Progenitor cell of endocrine pancreas (in vitro differentiated cells): ENCODE measurements at places on chromosomes 1 and 21.

GRCh38 chr21:45854690-45855247 is 126.8 kb upstream of the COL6A1 start:
- no peak for DNase-seq

- no peak for DNase-seq
Observed at GRCh38 chr1:153849487-153850185, 73.1 kb downstream of the GATAD2B start.

GRCh38 chr1:152109998-152110294 is 5.3 kb downstream of the TCHH start:
- no peak for DNase-seq

- no peak for DNase-seq
Observed at GRCh38 chr1:91511386-91511785, 10.7 kb downstream of the CDC7 start.

- DNase-seq: peak; percentile 67
Observed at GRCh38 chr1:21607549-21608529, 61.3 kb downstream of the RAP1GAP start.

DNA sequence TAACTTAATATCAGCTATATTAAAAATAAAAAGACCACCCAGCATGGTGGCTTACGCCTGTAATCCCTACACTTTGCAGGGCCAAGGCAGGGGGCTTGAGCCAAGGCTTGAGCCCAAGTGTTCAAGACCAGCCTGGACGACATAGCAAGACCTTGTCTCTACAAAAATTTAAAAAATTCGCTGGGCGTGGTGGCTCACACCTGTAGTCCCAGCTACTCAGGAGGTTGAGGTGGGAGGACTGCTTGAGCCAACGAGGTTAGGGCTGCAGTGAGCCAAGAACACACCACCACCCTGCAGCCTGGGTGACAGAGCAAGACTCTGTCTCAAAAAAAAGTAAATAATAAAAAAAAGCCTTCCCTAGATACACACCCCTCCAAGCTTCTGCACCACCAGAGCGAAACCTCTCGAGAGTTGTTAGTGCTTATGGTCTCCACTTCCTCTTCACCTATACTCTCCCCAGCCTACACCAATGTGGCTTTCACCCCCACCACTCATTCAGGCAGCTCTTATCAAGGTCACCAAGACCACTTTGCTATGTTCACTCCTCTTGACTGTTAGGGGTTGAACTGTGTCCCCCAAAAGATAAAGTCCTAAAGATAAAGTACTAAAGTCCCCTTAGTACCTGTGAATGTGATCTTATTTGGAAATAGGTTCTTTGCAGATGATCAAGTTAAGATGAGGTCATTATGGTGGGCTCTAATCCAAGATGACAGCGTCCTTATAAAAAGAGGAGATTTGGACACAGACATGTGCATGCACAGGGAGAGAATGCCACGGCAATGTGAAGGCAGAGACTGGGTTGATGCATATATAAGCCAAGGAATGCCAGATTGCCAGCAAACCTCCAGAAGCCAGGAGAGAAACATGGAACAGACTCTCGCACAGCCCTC is 6.8 kb upstream of the PPP1R15B start:
- no peak for DNase-seq

GRCh38 chr1:29448456-29449235 is 212.3 kb downstream of the PTPRU start:
- DNase-seq: no peak

DNA sequence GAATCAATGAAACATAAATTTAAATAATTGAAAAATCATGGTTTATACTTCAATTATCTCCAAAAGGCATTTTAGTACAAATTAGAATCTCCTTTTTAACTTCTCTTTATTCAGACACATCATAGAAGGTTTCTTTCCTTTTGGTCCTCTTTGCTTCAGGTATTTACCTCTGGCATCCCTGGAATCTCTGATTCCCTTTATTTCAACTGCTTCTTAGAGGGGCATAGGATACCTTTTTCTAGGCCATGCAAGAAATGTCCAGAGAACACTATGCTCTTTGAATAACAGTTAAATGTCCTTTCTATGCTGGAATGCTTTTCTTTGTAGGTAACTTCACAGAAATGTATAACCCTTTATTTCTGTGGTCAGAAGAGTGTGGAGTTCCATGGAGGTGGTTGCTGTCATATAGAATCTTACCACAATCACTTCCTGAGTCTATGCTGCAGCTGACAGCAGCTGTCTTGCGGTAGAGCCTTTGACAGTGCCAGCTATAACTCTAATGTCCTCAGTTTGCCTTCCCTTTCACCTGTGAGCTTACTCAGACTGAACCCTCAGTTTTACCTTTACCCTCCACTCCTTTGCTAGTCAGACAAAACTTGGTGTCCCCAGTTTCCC is 8.6 kb downstream of the LAMC2 start:
- DNase-seq: no peak

DNA sequence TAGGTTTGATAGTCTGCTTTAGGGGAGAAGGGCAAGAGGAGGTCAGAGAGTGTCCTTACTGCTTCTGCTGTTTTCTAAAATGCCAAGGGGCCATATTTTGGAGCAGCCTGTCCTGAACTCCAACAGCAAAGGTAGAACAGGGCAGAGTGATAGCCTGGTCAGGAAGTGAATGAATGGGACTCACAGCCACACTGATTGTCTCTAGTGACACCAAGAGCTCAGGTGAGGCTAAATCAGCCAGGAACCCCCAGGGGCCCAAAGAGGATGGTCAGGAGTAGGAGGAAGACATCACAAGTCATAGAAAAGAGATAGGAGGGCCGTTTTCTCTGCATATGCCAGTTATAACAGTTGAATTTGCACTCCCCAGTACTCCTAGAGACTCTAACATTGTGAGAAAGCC is 97.4 kb upstream of the DUSP10 start:
- DNase-seq: no peak

- DNase-seq: no peak
Observed at GRCh38 chr1:111818546-111818945, 62.8 kb downstream of the DDX20 start.

DNA sequence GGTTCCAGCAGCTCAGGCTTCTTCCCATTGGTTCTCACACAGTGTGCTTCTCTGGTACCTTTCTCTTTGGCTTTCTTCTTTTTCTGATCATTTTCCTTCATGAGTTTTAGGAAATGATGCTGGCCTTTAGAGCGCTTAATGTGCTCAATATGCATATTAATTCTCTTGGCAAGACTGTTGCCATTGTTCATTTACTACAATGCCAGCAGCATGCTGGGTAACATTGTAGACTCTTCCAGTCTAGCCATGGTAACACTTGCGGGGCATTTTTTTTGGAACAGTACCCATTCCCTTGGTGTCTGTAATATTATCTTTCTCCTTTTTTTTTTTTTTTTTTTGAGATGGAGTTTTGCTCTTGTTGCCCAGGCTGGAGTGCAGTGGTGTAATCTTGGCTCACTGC is 21.7 kb downstream of the UBE4B start:
- DNase-seq: no peak

GRCh38 chr1:20719261-20719660 is 1.5 kb upstream of the KIF17 start:
- DNase-seq: no peak

- DNase-seq: peak; percentile 17
Observed at GRCh38 chr1:1173793-1174415, at the start of gene TTLL10. TTLL10 (plus strand) TSS chr1:1173880; CDS start chr1:1179216, 5,336 bp downstream.

- no peak for DNase-seq
Observed at GRCh38 chr1:34089731-34090130, 75.3 kb downstream of the CSMD2 start.

GRCh38 chr1:161114556-161114955 is 3.3 kb downstream of the PFDN2 start:
- no peak for DNase-seq

DNA sequence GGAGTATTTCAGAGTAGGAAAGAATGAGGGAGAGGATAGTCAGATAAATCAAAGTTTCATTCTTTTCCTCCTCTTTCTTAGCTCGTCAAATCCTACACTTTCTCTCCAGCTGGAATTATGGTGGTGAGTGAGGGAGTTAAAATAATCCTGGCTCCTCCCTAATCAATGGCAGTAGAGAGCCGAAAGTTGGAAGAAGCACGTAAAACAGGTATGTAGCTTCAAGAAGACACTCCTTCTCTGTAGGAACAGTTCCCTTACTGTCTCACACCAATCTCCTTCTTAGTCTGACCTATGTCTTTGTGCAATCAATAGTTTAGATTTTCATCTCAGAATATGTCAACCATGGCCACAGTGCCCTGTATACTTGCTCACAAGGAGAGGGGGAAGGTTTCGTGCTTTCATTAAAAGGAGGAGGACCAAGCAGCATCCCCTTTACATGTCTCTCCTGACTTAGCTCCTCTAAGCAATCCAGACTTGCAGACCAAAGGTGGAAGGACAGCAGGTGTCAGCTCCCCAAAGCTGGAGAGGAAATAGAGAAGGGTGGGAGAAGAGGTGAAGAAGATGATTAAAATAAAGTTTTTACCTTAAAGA is 878 bp downstream of the MINDY1 start:
- no peak for DNase-seq

DNA sequence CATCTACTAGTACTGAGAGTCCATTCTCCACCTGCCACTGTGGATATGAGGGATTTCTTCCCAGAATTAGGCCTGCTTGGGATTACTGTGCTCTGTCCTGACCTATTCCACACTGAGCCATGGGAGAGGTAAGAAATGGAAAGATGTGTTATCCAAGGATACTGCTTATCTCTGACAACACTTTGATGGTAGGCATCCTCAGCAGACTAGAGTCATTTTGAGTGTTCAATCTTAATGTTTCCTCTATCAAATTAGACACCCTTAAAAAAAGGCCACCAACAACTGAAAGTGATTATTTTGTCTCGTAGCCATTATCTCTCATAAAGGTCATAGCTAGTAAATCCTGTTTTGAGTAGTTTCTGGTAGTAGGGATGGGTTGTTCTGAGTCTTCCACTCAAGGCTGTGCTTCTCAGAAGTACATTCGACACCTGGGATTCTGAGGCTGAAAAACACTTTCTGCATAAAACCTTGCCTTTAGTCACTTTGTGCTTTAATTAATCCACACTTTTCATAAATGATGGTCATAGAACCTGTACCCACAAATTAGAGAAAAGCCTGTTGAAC is 8.8 kb downstream of the ATPAF1 start:
- no peak for DNase-seq

- no peak for DNase-seq
Observed at GRCh38 chr1:174957829-174958228, 41.9 kb upstream of the CACYBP start.

DNA sequence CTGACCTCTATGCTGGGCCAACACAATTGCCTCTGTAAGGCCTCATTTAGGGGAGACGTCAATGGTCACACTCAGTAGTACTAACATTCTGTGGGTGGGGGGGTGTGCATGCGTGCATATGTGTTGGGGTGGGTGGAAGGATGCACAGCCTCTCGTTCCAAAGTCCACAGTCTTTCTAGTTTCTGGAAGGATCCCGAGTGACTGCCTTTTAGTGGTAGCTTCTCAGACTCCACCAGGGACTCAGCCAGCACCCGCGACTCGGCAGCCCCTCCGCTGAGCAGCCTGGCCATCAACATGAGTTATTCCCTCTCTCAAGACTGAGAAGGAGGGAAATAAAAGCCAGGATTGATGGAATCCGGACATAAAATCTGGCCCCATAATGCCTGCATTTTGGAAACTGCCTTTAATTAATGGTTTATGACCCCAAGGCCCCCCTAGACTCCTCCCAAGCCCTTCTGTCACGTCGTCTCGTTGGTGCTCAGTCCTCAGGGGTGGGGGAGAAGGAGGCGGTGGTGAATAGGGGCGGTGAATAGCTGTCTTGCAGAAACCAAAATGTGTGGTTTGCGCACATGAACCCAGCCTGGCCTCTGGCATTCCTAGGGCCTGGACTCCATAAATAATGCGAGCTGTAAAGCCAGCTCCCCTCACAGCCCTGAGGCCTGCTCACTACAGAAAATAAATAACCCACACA is 65.1 kb upstream of the TMEM51 start:
- no peak for DNase-seq

GRCh38 chr1:2503554-2504224 is 22.7 kb downstream of the PANK4 start:
- no peak for DNase-seq

- DNase-seq: no peak
Observed at GRCh38 chr1:45334308-45335245, 5.4 kb upstream of the TOE1 start.

DNA sequence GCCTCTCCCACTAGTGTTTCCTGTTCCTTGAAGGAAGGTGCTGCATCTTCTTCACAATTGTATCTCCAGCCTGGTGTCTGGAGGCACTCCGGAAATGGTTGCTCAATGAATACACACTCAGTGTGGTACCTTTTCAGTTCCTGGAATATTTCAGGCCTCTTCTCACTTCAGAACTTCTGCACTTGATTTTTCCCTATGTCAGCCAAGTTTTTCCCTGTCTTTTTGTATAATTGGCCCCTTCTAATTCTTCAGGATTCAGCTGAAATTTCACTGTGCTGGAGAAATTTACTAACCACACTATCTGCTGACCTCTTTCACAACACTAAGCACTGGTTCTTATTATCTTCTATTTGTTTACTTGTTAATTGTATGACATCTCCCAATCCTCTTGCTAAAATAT is 61.2 kb upstream of the MAP10 start:
- no peak for DNase-seq

- DNase-seq: no peak
Observed at GRCh38 chr1:107213225-107213624, 72.4 kb downstream of the NTNG1 start.

- no peak for DNase-seq
Observed at GRCh38 chr1:115409094-115410015, 71.3 kb upstream of the NGF start.

DNA sequence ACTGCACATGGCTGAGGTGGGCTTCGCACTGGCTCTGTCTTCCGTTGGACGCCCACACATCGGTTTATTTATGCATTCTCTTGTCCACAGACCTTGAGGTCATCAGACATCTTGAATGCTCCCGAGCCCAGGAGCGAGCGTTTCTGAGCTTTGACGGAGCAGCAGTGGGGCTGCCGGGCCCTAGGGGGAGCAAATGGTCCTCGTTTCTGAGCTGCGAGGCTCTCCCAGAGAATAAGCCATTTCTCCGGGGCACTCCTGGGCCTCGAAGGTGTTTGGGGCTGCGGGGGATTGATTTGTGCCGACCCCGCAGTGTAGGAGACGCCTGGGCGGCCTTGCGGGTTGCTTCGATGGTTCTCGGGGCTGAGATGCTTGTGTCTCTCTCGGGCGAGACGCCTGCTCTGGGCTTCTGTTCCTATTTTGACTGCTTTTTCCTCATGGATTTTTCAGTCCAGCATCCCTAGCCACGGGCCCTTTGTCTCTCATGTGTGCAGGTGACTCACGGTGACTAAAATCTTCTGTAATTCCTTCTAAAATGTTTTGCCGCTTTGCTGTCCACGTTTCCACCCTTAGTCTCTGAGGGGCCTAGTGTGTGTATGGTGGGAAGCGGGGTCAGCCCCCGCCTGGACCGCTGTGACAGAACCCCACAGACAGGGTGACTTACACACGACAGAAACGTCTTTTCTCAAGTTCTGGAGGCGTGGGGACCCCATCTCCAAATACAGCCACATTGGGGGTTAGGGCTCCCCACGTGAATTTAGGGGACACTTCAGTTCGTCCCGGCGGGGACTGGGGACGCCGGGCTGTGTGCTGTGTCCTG is 62.1 kb downstream of the FAAP20 start:
- no peak for DNase-seq

- no peak for DNase-seq
Observed at GRCh38 chr1:28792644-28793121, 19.3 kb upstream of the OPRD1 start.
